ENCODE measurements at places on chromosomes 2 and 18.

DNA sequence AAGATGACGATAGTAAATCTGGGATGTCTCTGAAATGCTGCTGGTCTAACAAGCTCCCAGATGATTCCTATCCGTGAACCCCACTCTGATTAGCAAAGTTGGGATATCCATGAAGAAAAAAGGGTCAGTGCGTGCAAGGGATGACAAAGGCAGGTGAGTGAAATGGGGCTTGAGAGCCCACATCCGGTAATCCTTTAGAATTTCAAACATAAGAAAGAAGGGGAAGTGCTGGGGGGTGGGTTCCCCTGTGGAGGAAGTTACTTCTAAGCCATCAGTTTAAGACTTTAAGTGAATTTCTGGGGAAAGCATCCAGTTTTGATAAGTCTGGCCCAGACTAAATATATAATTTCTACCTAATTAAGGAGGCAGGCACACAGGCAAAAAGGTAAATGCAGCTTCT is 209.5 kb downstream of the DPP10 start:
- no peak for DNase-seq

DNA sequence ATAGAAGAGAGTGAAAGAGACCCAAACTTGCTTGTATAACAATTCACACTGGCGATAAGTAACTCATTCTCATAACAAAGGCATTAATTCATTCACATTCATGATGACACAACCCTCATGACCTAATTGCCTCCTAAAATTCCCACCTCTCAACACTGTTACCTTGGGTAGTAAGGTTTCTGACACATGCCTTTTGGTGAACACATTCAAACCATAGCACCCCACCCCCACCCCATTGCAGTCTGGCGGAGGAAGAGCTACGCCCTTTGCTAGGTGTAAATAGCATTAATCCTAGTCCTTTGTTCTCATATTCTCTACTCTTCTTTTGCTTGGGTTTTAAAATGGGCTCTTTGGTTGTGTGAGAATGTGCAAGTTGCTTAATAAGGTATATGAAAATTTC is 361.5 kb downstream of the DSEL start:
- DNase-seq = no peak

DNA sequence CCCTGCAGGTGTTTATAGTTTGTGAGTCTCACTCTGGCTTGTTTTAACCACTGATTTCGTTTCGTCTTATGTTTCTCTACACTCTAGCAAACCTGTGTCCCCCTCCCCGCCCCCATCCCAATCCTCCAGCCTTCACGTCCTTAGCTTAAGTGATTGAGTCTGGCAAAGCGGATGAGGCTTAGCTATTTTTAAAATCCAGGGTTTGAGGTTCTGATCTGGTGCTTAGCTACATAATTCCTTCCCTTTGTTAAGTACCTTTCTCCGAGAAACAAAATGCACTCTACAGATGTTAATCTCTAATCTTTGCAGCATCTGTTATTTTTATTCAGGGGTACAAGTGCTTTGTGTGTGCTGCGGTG is 7.8 kb downstream of the AGAP1 start:
- DNase-seq = no peak

- DNase-seq = peak; percentile 39
Observed at GRCh38 chr2:176156807-176157498, at the start of gene HOXD3. Gene HOXD3 (plus strand): TSS chr2:176157307. CDS start chr2:176169115, 11,808 bp downstream.

DNA sequence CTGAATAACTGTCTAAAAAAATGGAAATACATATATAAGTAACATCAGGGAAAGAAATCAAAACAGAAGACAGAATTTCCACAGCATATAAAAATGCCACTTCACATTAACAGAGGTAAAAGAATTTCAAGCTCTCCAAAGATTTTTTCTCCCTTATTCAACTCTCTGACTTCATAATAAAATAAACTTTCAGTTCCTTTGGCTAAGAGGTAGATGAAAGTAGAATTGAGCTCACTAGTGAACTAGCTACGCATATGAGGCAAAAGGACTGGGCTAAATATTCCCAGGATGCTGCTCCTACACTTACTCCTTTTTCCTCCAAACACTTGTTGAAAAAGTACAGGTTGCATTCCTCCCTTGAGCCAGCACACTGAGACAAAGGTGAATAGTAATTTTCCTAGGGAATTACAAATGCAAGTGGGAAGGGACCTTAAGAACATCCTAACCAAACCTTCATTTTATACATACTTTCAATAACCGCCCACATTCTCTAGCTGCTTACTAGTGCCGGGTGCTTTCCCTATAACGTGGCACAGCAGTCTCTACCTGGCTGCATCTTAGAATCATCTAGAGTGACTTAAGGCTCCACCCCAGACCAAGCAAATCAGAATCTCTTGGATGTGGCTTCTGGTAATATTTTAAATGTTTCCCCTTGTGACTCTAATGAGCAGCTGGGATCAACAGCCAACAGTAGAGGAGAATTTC is 136.6 kb downstream of the MTCL1 start:
- peak; percentile 36 for DNase-seq

DNA sequence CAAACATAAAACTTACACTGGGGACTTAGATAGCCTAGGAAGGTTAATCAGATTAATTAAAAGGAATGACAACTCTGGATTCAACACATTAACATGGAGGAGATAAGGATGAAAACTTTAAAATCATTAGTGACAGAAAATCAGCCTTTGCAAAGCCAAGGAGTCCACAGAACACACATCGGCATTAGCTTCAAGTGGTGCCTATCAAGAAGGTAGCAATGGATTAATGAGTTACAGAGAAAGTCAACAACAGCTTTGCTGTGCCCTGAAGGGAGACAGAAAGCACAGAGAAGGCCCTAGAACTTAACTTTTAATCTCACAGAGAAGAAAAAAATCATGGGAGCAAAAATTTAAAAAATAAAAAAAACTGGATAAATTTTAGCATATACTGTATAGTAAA is 88.6 kb downstream of the KCNH7 start:
- DNase-seq = no peak

- no peak for DNase-seq
Observed at GRCh38 chr2:63587814-63588384, 378 bp downstream of the WDPCP start.

DNA sequence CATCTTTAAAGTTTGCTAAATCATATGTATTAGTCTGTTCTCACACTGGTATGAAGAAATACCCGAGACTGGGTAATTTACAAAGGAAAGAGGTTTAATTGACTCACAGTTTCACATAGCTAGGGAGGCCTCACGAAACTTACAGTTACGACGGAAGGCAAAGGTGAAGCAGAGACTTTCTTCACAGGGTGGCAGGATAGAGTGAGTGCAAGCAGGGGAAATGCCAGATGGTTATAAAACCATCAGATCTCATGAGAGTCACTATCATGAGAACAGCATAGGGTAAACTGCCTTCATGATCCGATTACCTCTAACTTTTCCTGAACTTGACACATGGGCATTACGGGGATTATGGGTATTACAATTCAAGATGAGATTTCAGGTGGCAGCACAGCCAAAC is 1075.2 kb upstream of the NRXN1 start:
- no peak for DNase-seq

- DNase-seq = peak; percentile 8
Observed at GRCh38 chr2:12424809-12425208, 291.9 kb upstream of the TRIB2 start.

- DNase-seq = peak; percentile 58
Observed at GRCh38 chr2:98465456-98466226, 21.0 kb downstream of the INPP4A start.

- no peak for DNase-seq
Observed at GRCh38 chr2:184004948-184005672, 593.2 kb upstream of the ZNF804A start.

DNA sequence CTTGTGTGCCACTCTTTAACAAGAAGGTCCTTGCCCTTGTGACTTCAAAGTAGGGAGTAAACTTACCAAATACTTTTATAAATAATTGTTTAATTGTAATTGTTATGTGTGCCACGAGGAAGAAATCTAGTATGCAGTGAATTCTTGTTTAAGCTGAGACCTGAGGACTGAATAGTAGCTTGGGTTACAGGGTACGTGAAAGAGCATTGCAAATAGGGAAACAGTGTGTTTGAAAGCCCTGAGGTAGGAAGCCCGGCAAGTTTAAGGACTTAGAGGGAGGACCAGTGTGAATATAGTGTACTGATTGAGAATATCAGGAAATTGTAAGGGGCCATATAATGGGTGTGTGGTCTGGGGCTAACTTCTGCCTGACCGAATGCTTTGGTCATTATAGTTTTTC is 26.2 kb downstream of the PHLPP1 start:
- no peak for DNase-seq

- DNase-seq = peak; percentile 62
Observed at GRCh38 chr2:38128653-38129052, 52.7 kb upstream of the CYP1B1 start.

DNA sequence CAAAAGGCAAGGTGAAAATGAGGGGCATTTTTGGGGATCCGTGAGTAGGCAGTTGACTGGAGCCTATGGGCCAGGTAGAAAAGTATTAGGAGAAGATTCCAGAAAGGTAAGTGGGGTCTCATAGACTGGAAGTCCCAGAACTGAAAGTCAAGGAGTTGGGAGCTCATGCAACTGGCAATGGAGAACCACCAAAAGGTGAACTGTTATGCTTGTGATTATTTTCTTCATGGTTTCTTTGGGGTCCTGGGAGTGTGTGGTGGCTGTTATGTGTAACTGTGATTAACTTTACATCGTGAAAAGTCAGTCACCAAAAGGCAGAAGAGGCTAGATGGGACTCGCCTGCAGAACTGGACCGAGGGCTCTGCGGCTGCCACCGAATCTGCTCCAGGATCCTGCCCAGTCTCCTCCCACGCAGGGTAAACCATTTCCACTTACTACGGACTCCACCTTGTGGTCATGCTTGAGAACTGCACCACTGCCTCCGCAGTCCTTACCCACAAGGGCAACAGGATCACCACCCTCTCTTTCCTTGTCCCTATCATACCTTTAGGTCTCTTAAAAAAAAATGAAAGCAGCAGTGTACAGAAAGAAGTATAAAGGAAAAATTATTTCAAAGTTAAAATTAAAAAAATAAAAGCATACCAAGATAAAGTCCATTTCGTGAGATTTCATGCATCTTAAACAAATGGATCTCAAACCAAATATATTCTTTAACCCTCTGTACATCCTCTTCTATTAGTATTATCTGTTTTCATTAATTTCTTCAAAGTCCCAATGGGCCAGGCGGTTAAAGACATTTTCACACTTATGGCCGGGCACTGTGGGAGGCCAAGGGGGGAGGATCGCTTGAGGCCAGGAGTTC is 15.6 kb upstream of the CEP68 start:
- peak; percentile 85 for DNase-seq

DNA sequence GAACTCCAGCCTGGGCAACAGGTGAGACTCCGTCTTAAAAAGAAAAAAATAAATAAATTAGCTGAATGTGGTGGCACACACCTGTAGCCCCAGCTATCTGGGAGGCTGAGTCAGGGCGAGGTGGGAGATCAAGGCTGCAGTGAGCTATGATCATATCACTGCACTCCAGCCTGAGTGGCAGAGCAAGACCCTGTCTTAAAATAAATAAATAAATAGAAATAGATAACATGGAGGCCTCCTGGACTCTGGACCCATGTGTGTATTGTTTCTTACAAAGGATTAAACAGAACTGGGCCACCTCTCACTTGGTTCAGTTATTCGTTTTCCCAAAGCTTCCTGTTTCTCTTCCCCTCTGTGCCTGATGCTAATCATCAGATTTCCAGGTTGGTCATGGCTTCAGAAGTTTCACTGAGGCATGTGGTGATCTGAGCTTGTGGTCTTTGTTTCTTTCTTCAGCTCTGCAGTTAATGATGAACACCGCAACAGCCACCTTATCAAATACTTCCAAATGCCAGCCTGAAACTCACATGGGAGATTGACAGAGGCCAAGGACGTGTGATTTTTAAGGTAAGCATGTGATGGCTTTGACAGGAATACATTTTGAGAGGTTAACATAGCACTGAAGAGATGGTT is 83.3 kb upstream of the MAP4K4 start:
- no peak for DNase-seq

- no peak for DNase-seq
Observed at GRCh38 chr2:85839461-85839860, 49.3 kb downstream of the ST3GAL5 start.

- no peak for DNase-seq
Observed at GRCh38 chr2:59076079-59076619, 835.0 kb upstream of the FANCL start.

GRCh38 chr2:219453671-219454590 is 19.3 kb downstream of the SPEG start:
- peak; percentile 97 for DNase-seq

GRCh38 chr2:37920570-37920969 is 4.5 kb upstream of the RMDN2 start:
- peak; percentile 25 for DNase-seq

DNA sequence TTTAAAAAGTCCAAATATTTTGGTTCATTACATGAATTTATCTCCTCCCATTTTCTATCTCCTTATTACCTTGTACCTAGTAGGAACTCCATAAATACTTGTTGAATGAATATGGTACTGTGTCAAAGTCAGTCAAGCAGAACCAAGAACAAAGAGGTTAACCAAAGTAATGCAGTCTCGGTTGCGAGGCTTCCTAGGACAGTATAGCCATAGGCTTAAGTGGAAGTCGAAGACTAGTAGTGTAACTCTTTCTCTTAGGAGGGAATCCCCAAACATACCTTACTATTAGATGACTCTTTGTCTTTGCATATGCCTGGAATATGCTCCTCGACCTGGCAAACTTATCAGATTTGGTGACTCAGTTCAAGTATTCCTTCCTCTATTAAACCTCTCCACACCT is 4.8 kb downstream of the LIPT1 start:
- DNase-seq = no peak

DNA sequence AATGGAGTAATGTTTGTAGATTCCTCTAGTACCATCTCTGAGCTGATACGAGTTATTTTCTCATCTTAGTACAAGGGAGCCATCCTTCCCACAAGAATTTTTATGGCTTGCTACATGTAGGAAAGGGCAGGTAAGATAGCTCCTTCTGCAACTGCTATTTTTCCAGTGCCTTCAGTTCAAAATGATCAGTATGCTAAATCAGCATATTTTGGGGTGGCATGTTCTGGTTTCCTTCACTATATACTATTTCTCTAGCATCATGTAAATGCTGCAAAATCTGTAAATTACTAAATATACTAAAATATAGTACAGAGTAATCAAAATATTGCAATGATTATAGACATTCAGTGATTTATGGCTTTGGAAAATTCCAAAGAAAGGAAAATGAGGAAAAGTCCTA is 1230.0 kb upstream of the CHAC2 start:
- no peak for DNase-seq

DNA sequence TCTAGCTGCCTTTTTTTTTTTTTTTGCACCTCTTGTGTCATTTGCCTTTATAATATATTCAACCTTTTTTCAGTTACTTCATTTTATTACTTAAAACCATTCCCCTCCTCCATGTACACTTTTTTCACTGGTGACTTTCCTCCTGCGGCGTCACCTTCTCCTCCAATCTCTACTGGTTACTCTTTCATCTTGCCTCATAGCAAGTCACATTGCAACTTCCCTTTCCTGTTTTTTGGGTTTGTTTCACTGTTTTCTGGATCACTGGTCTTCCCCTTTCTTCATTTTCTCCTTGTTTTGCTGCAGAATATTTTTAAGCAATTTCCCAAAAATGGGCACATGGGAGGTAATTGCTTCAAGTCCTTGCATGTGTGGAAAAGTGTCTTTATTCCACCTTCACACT is 37.7 kb upstream of the GPR155 start:
- no peak for DNase-seq

GRCh38 chr2:97699765-97700444 is 13.5 kb upstream of the ZAP70 start:
- peak; percentile 62 for DNase-seq
